Lung microvascular endothelial cell (primary cell): ENCODE measurements at places on chromosomes 12 and 14. TPM values are rescaled to one million over a fixed set of nuclear protein-coding genes. Genes with fewer than 3 reads are reported as not detected.

KLRD1 gene
- under 0.01 and 0.20 TPM in 2 replicates for total RNA-seq

LYZ gene
- total RNA-seq, result under 0.01 TPM in 1 of 2 replicates, not detected in the other

LALBA gene
- total RNA-seq, result not detected in 2 replicates

GPD1 gene
- total RNA-seq, result under 0.01 TPM in 1 of 2 replicates, not detected in the other

CAPS2 gene
- 0.22 and 0.40 TPM in 2 replicates for total RNA-seq

MMP17 gene
- 5.0 and 9.9 TPM in 2 replicates for total RNA-seq

SLC6A12 gene
- total RNA-seq, result not detected in 2 replicates

MORN3 gene
- total RNA-seq, result under 0.01 and 0.44 TPM in 2 replicates

PUS1 gene
- 5.0 and 7.5 TPM in 2 replicates for total RNA-seq

ASPG gene
- total RNA-seq, result under 0.01 TPM in 1 of 2 replicates, not detected in the other

CLEC1B gene
- total RNA-seq, result not detected in 2 replicates

OTOGL gene
- total RNA-seq, result under 0.01 and 0.44 TPM in 2 replicates

CREBL2 gene
- total RNA-seq, result 30.9 and 38.5 TPM in 2 replicates

FBRSL1 gene
- total RNA-seq, result 3.6 and 7.2 TPM in 2 replicates

STYK1 gene
- total RNA-seq, result 4.2 and 8.1 TPM in 2 replicates

RERG gene
- not detected in 2 replicates for total RNA-seq

OR6C70 gene
- not detected in 2 replicates for total RNA-seq

LRP1-AS gene
- total RNA-seq, result not detected in 2 replicates

FZD10 gene
- total RNA-seq, result 0.87 and 0.99 TPM in 2 replicates

PYGL gene
- 62.8 and 71.6 TPM in 2 replicates for total RNA-seq

CNIH1 gene
- 39.9 and 61.9 TPM in 2 replicates for total RNA-seq

POLE2 gene
- 3.8 and 6.3 TPM in 2 replicates for total RNA-seq

TMEM132D gene
- not detected in 2 replicates for total RNA-seq

VSIG10 gene
- 39.4 and 49.8 TPM in 2 replicates for total RNA-seq

TPPP2 gene
- not detected in 2 replicates for total RNA-seq

NFATC4 gene
- 0.60 and 0.87 TPM in 2 replicates for total RNA-seq

ANKS1B gene
- total RNA-seq, result 0.20 and 0.22 TPM in 2 replicates

PHC1 gene
- total RNA-seq, result 5.9 and 12.1 TPM in 2 replicates

ERBB3 gene
- total RNA-seq, result under 0.01 and 0.22 TPM in 2 replicates

DCD gene
- not detected in 2 replicates for total RNA-seq

VDR gene
- not detected in 2 replicates for total RNA-seq

SOS2 gene
- 17.9 and 28.8 TPM in 2 replicates for total RNA-seq

TMEM229B gene
- total RNA-seq, result 0.40 and 0.44 TPM in 2 replicates

NEUROD4 gene
- not detected in 2 replicates for total RNA-seq

ACTR6 gene
- total RNA-seq, result 6.5 and 7.9 TPM in 2 replicates

DAO gene
- not detected in 2 replicates for total RNA-seq

IGFBP6 gene
- 2.2 and 16.6 TPM in 2 replicates for total RNA-seq

TAC3 gene
- total RNA-seq, result not detected in 2 replicates

MGST1 gene
- total RNA-seq, result 10.5 and 12.9 TPM in 2 replicates
